ENCODE measurements at places on chromosomes 13 and 19. TPM values are rescaled to one million over a fixed set of nuclear protein-coding genes. Genes with fewer than 3 reads are reported as not detected.

DNA sequence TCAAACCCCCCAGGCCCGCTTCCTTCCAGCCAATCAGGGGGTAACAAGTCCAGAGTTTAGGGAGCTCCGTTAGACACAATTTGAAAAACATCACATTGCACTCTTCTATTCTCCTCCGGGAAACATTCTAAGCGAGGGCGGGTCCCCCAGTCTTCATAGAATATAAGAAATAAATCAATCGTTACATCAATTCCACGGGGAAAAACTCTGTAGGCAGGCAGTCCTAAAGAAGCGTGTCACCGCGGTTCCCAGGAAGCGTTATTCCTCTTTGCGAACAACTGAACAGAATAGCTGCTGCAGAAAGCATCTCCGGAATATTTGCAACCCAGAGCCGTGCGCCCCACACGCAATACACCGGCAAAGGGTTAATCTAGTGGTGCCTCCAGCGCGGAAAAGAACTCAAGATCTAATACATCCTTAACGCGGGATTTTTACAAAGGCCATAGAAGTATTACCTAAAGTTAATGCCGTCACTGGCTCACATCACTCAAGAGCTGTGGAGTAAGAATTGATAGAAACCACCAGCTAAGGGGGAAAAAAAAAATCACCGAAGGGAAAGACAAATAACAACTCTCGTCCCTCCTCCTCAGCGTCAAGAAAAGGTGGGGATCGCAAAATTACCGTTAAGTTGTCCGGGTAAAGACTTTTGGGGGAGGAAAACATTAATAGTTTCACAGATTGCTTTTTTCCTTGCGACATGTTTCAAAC is 65.1 kb downstream of the KCNRG start:
- peak; percentile 52 for DNase-seq

The SLC25A30 gene
- total RNA-seq = 19.4 TPM

DNA sequence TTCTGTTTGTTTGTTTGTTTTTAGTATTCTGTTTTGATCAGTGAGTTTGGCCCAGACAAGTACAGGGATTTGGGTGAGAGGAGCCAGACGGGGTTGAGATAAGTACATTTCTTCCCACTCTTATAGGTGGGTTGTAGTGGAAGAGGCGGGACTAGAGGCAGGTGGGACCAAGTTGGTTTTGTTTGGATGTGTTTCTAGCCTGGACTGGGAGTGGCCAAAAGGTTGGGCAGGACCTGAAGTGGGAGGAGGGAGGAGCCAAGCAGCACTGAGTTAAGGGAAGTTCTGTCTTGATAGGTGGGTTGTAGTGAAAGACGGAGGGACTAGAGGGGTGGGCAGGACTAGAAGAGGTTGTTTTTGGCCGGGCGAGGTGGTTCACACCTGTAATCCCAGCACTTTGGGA is 9.0 kb downstream of the DNASE2 start:
- no peak for DNase-seq

- peak; percentile 78 for DNase-seq
These were observed 2.4 kb upstream of the SSBP4 start for GRCh38 chr19:18416778-18417249.

DNA sequence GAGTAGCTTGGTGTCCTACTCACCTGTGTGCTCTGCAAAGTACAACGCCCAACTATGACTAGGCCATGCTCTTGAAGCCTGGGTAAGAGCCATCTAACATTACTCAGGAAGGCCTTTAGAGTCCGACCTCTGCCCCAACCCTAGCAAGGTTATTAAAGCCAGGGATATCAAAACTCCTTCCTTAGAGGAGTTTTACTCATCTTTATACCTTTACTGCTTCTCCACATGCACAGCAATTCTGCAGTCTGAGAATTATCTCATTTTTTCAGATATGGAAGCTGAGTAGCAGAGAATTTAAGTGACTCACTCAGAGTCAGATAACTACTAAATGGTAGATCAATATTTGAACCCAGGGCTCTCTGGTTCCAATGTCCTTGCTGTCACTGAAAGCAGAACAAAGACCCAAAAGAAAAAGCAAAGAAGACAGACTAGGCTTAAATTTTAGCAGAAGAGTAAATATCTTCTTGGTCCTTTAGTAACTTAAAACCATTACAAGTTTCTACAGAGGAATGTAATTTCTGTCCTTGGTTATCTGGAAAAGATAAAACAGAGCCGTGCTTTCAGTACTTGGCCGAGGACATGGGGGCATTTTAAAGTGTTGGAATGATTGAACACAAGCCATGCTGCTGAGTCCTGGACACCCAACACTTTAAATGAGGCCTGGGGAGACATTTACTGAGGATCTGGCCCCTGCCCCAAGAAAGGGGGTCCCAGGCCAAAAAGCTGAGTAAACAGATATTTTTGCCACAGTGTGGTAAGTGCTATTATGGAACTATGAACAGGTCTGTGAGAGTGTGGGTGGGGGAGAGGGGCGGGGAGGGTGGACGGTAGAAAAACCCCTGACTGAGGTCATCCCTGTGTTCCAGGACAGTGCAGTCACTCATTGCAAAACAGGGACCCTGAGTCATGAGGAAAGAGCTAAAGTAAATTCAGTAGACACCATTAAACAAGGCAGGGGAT is 18.4 kb upstream of the KPNA3 start:
- DNase-seq = peak; percentile 83

- no peak for DNase-seq
These were observed 506.7 kb upstream of the NBEA start for GRCh38 chr13:34435338-34435737.

DNA sequence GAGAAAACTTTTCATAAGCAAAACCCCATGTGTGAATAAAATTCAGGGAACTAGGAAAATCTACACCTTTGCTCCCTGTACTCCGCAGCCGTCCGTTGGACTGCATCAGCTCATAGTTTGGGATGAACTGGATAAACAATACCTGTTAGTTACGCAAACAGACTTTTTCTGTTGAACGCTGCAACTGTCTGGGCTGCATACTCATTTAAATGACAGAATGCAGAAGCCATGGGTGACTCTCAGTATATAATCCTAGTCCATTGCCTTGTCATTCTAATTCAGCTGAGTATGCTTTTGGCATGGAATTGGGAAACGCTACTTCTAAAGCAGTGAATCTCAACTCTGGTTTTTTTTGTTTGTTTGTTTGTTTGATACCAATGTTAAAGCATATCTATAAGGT is 151.6 kb downstream of the SLITRK1 start:
- DNase-seq = no peak

The OR10H5 gene
- total RNA-seq = not detected

GRCh38 chr19:45468803-45469131 is 971 bp downstream of the FOSB start:
- DNase-seq = no peak

- DNase-seq = no peak
These were observed 107.7 kb upstream of the C1QTNF9B start for GRCh38 chr13:24004971-24005370.

GRCh38 chr19:45001087-45001739 is at the start of gene RELB:
Gene RELB (plus strand): TSS chr19:45001464. CDS start chr19:45001580, 116 bp downstream.
- DNase-seq = peak; percentile 84

DNA sequence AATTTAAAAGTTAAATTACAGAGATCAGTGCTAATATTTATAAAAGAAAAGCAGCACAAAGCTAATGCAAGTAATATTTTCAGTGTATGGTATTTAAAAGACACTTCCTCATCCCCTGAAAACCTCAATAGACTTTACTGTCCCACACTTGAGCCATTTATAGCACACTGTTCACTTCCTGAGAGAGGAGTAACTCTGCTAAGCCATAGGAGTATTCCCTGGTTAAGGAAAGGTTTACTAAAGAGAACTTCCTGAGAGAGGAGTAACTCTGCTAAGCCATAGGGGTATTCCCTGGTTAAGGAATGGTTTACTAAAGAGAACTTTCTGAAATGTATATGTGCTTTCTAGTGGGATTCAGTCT is 159.4 kb downstream of the NHLRC3 start:
- DNase-seq = no peak

DNA sequence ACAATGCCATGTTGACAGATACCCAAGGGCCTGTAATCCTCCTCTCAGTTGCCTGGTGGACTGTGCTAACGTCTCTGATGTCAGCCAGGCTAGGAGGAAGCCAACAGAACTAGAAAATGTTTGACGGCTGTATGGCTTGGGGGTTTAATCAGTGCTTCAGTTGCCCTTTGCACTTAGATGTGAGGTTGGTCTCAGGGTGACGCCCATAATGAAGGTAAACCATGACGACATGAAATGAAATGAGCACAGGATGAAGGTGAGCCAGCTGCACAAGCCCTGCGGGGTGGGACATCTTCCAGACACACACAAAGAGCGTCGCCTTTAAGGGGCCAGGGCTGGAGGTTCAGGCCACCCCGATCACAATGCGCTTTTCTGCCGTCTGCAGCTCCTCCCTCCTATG is 127.2 kb downstream of the CRYL1 start:
- DNase-seq = no peak

The ZIK1 gene
- 11.8 TPM for total RNA-seq

GRCh38 chr19:55390461-55390880 is 4.7 kb downstream of the RPL28 start:
- no peak for DNase-seq

DNA sequence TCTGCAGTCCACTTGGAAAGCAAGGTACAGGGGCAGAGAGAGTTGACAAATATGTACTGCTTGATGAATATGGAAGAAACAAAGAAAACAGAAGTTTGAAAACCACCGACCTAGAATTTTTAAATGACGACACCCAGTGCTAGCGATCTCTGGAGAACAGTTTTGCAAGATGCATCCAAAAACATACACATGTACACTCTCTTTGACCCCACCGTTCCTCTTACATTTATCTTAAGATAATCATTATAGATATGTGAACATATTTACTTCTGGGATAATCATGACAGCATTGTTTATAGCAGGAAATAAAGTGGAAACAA is 40.8 kb upstream of the IGSF23 start:
- DNase-seq = no peak

The OR4F17 gene
- total RNA-seq = not detected

The BEST2 gene
- not detected for total RNA-seq

DNA sequence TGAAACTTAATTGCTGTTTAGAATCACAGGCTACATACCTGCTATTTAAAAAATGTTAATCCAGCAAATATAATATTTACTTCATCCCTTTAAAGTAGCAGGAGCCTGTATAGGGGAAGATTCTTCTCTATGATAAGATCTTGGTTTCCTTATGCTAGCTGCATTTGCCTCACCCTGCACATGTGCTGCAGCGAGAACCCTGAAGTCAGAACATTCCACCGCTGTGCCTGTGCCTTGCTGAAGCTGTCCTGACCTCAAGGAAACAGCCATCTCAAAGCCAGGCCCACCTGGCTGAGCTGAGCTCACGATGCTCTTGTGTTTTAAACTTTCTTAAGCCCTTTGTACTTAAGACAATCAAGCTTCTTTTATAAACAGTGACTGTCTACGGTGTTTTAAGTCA is 355.0 kb upstream of the PCDH20 start:
- DNase-seq = no peak

DNA sequence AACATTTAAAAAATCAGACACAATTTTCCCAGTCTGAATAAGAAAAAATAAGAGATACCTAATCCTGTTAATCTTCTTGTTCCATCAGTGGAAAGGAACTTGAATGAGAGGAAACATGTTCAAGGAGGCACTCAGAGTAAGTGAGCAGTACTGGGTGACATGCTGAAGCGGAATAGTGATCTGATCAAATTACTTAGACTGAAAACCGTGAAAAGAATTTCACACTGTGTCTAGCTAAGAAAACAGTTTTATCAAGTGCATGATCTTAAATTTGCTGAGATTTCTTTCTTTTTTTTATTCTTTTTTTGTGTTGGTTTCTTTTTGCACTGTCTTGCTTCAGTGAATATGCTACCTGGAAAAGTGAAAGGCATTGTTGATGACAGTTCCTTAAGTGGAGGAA is 249.5 kb upstream of the SLC10A2 start:
- no peak for DNase-seq

- no peak for DNase-seq
These were observed 69.6 kb downstream of the ARHGEF7 start for GRCh38 chr13:111184458-111185401.

The SHISA2 gene
- total RNA-seq = not detected

The CRYL1 gene
- total RNA-seq = 11.7 TPM

Measured in IMR-90 (cell line).